ENCODE measurements at places on chromosomes 2 and 18.

GRCh38 chr2:28047681-28048080 lies 157.2 kb downstream of the BABAM2 start:
- DNase-seq, result no peak

GRCh38 chr18:73827801-73828200 lies 319.8 kb downstream of the FBXO15 start:
- no peak for DNase-seq

DNA sequence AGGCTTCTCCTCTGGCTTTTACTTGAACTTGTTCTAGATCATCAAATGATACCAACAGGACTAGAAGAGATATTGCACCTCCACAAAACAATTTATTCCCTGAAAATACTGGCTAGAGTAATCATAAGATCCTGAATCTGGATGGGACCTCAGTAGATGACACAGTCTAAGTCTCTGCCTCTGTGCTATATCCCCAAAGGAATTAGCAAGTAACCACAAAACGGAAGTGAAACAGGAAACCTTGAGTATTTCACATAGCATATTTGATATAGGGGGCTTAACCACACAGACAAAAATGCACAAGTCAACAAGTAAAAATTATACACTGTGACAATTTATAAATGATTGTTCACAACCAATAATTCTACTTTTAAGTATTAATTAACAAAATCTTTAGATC lies 456.9 kb upstream of the TNP1 start:
- DNase-seq, result no peak

DNA sequence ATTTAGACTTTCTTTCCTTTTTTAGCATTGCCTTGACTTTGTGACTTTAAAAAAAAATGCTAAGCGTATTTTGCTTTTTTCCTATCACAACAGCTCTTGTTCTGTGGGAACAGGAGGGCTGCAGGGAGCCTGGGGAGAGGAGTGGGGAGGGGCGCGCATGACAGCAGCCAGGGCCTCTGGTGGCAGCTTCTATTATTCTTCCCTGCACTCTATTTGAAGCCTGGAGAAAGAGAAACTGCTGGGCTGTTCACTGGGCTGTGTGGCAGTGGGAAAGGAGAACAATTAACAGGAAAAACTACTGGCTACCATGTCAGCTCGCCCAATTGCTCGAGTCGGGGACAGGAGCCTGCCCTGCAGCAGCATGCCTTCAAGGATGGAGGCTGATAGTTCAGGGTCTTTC lies 119.0 kb upstream of the ZBTB14 start:
- DNase-seq, result no peak

GRCh38 chr2:130963849-130964793 lies 127.4 kb downstream of the ARHGEF4 start:
- peak; percentile 38 for DNase-seq

GRCh38 chr2:8285898-8286297 lies 396.0 kb upstream of the ID2 start:
- DNase-seq, result no peak

GRCh38 chr2:98771721-98772524 lies 41.0 kb upstream of the MGAT4A start:
- DNase-seq, result peak; percentile 70

DNA sequence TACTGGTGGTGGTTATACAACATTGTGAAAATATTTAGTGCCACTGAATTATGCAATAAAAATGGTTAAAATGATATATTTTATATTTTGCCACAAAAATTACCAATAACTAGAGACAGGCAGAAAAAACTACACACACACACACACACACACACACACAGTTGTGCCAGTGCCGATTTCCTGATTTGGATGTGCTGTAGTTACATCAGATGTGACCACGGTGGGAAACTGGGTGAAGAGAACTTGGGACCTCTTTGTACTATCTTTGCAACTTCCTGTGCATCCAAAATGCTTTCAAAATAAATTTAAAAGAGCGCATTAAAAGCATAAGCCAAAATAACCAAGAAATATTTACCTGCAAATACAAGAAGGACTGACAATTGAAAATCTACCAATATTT lies 61.6 kb upstream of the CCBE1 start:
- no peak for DNase-seq

DNA sequence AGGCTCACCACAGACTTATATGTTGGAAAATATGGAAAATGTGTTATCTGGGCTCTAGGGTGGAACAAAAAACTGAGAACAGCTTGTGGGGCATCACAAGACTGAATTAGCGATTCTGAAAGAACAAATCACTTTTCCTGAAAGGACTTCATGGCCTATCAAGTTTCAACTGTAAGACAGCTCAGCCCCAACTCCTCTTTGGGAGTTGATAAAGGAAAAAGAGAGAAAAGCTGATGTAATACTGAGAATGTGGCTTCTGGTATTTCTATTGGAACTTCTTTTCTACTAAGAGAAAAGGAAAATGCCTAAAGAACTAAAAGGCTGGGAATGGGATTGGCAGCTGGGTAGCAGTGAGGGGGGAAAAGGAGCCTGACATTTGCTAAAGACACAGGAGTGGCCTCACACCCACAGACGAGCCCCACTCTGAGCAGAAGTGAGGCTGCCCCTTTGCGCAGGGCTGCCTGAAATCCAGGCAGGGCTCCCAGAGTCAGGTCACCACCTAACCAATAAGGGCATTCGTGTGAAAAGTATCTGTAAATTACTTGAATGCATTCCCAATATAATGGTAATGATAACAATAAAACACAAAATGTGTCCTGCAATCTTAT lies 75.6 kb downstream of the LRP2 start:
- DNase-seq, result no peak

All from activated T-cell treated with anti-CD3 and anti-CD28 coated beads, Interleukin-2, amount 50 U/mL, for 48 hours (primary cell).